ENCODE measurements at places on chromosomes 5 and 9. TPM values are rescaled to one million over a fixed set of nuclear protein-coding genes. Genes with fewer than 3 reads are reported as not detected.
A peak's percentile ranks its signal among the peaks of the same experiment; 100 is the strongest.

DNA sequence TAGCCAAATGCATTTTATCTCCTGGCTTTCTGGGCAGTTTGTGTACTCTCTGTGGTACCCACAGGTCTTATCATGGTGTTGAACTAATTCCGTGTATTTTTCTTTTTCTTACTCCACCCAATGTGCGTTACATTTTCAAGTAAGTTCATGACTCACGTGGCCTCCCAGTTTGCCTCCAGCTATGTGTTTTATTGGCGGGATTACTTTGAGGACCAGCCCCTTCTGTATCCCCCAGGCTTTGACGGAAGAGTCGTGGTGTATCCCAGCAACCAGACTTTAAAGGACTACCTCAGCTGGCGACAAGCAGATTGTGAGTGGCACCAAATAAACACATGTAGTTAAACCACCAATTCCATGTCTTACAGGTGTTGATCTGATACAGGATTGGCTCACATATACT, 3.2 kb downstream of the THG1L start:
- no peak for DNase-seq

GRCh38 chr5:113029614-113030013, 53.0 kb downstream of the DCP2 start:
- DNase-seq = no peak

Gene TPPP
- 3.4 TPM for total RNA-seq

Gene ZCCHC10
- 15.0 TPM for total RNA-seq

- no peak for DNase-seq
These were observed 283.9 kb downstream of the AOPEP start for GRCh38 chr9:95010431-95010838.

DNA sequence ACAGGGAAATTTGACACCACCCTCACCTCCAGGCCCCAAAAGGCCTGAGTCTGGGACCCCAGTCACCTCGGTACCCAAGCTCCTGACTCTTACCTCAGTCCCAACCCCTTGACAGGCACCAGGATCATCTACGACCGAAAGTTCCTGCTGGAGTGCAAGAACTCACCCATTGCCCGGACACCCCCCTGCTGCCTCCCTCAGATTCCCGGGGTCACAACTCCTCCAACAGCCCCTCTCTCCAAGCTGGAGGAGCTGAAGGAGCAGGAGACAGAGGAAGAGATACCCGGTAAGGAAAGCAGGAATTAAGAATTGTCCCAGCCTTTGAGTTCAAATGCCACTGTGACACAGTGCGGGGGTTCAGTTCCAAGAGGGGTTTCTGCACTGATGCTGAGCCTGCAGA, 1.3 kb downstream of the EIF4EBP3 start:
- DNase-seq = no peak

Gene CARTPT
- total RNA-seq = not detected

GRCh38 chr9:96510258-96510657, 60.3 kb downstream of the HABP4 start:
- DNase-seq = no peak

DNA sequence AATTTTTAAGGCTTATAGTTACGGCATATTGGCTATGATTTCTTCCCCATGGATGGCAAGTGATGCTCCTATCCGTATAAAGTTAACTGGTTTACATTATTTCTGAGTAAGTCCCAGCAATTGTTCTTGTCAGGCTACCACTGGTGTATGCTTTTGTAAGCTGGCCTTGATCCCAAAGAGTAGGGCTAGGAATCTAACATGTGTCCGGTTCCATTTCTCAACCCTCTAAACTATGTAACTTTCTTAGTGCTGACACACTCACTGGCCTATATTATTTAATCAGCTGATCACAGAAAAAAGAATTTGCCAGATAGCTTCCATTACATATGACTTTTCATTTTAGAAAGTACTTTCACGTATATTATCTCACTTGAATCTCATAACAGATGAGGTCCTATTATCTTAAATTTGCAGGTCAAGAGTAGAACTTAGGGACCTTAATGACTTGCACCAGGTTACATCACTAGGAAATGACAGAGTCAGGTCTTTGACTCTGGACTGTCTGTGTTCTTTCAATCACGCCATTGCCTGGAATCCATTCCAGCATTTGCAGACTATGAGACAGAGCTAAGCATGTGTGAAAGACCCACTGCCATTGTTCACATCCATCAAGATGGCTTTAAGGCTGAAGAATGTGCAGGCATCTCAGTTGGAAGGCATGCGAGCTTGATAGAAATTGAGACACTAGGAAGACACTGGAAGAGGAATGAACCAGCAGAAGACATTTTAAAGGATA, 362.9 kb downstream of the ARRDC3 start:
- DNase-seq = no peak

DNA sequence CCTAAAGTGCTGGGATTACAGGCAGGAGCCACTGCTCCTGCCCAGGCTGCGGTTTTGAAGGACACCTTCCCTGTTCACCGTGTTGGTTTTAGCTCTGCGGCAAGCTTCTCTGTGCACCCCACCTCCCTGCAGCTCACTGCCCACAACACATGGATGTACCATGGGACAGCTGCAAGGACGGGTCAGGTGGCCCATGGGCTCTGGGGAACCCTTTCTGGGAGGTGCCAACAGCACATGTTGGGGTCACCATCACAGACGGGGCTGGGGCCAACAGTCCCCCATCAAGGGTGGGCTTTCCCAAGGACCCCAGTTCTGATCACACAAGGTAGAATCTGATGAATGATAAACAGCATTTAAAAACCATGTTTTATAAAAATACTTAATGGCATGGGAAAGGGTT, 7.5 kb downstream of the EXD3 start:
- no peak for DNase-seq

Gene ZDHHC11
- total RNA-seq = 4.9 TPM

DNA sequence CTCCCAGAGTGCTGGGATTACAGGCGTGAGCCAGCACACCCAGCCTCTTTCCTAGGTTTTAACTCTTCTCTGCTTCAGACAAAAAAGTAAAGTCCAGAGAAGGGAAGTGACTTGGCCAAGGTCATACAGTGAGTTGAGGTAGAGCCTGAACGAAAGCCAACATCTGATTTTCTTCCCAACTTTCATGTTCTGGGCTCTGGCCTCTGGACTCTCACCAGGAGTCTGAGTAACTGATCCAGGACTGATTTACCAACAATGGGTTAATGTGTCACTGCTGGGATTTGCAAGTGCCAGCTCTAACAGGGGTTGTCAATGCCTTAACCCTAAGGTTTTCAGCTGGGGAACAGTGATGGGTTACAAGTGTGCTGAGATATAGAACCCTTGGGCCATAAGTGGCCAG, 32.2 kb upstream of the LARP1 start:
- no peak for DNase-seq

DNA sequence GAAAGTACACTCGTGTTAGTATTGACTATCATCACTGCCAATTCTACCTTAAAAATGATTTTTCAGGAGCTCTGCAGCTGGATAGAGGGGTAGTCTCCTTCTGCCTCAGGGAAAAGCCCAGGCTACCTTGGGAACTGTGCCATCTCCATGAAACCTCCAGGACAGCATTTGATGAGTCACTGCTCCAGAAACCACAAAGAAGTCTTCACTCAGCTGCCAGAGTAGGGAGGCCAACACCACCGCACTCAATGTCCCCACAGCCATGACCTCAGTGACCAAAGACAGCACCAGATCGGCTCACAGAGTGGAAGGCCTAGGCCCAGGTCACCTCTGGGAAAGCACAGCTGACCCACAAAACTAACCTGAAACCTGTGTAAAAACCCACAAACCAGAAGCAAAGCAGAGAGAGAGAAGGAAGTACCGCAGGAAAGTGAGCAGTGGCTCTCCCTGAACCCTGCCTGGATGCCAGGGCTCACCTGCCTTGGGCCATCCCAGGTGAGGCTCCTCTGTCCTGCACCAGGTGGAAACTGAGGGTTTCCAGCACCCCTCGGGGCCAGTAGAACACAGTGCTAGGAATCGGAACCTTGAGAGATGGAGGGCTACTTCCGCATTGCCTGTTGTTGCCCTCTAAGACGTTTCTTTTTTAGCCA, 30.0 kb downstream of the S1PR3 start:
- no peak for DNase-seq

DNA sequence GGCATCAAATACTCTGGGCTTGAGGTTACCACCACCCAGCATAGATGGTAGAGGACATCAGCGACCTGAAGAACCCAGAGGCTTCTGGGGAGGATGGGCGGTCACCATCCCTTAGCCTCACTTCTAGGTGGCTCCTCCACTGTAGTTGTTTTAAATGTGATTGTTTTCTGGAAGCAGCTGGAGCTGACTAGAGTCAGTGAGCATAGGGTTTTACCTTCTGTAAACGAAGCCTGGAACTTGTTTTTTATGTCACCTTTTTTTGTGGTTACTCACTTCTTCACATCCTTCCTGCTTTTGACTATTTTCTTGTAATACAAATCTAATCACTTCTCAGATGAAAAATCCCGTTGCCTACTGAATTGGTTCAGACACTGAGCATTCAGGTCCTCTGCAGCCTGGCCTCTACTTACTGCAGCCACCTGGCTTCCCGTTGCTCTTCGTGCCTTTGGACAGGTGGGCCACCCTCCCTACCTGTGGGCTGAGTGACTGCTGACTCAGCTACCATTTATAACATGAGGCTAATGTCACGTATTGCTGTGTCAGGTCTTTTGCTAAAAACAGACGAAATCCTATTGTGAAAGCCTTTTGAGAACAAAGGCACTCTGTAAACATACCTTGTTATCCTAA, 167.8 kb downstream of the MAN2A1 start:
- no peak for DNase-seq

GRCh38 chr9:25861421-25861820, 183.2 kb upstream of the TUSC1 start:
- no peak for DNase-seq

Gene KIF4B
- total RNA-seq = not detected

Gene SMC5
- total RNA-seq = 52.9 TPM

Gene OR1J2
- not detected for total RNA-seq

Gene CD72
- 5.5 TPM for total RNA-seq

DNA sequence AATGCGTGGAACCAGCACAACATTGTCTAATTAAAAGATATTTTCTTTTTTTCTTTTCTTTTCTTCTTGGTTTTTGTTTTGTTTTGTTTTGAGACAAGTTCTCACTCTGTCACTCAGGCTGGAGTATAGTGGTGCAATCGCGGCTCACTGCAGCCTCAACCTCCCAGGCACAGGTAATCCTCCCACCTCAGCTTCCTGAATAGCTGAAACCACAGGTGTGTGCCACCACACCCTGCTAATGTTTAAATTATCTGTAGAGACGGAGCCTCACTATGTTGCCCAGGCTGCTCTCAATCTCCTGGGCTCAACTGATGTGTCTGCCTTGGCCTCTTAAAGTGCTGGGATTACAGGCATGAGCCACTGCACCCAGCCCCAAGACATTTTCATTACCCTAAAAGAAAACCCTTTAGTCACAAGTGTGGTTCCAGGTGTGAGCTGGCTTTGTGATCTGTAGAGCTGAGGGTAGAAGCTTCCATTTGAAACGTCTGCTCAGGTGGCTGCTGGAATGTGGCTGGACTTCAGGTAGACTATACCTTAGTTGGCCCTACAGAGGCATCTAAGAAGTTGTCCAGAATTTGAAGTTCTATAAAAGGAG, 19.1 kb upstream of the NEK6 start:
- DNase-seq = peak; percentile 17

Gene TCF7
- total RNA-seq = 8.5 TPM

Gene SPEF2
- 14.4 TPM for total RNA-seq

DNA sequence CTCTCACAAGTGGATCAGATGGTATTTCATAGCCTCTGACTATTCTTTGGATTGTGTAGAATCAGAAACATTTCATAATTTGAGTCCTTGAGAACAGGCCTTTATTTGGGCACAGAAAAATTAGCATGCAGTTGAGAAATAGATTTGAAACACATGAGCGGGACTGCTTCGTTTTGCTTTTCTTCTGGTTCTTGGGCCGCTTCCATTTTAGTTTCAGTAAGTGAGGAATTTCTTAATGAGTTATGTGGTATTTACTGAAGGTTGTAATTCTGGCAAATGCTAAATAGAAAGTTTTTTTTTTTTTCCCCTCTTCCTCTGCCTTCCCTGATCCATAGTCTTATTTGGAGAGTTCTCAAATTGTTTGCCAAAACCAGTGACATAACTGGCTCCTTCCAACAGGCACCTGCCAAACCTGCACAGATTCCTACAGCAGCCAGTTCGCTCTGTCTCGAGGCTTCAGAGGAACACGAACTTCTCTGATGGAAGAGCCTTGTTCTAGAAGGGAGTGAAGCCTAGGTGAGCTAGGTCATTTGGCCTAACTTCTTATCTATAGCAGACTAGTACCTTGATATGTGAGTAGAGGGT, 71.2 kb upstream of the SLC28A3 start:
- no peak for DNase-seq

DNA sequence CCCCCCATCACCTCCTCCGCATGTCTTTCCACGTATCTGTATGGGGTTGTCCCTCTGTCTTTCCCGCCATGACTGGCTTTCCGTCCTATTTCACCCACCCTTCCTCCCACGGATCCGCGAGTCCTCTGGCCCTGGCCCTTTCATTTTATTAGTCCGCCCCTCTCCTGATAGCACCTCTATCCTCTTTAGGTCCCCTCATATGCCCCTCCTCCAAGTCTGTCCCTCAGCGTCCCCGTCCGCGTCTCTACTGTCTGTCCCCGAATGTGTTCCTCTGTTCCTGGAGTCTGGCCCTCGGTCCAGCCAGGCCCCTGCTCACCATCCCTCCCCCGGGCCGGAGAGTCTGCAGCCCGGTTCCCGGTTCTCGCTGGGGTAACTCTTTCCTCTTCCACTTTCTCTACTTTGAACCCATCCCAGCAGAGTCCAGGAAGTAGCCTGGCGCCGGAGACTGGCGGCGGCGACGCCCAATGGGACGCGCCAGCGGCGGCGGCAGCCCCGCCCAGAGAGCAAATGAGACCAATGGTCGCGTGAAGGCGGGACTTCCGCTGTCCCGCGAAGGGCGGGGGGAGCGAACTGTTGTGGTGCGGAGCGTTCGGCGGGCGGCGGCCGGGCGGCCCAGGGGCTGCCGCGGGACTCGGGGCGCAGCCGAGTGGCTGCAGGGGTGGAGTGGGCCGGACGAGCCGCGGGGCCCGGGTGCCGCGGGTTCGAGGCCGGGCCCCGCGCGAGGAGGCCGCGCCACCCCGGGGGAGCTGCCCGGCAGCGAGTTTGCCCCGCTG, at the start of gene SAP30L:
Gene SAP30L, plus strand, starts transcription at position 576 of the 773 bp plus-strand sequence. CDS start 608 bp downstream, outside the sequence.
- peak; percentile 97 for DNase-seq

GRCh38 chr5:103648086-103648485, 85.5 kb upstream of the NUDT12 start:
- DNase-seq = no peak

Gene CBY3
- total RNA-seq = not detected

Gene PRRT1B
- total RNA-seq = not detected

Gene UNC13B
- total RNA-seq = 36.2 TPM

Gene SLC25A2
- 1.4 TPM for total RNA-seq

DNA sequence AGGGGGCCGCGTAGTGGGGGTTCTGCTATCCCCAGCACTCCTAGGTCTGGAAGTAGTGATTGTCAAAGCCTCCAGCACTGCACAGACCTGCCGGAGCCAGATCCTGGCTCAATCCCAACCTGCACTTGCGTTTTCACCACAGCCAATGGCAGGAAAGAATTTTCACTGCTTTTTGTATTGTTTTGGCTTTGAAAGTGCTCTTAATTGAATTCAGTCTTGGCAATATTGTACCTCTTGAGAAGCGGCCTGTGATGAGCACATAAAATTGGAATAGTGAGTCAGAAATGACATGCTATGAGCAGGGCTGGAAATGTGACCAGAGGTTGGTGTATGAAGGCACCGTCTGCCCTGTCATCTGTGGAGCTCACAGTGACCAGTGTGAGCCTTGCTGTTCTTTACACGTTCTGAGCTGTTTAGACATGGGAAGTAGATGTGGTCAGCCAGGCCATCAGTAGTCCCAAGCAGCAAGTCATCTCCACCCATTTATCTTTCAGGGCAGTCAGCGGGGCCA, 41.5 kb downstream of the SECISBP2 start:
- peak; percentile 26 for DNase-seq

Gene PCDHA1
- total RNA-seq = not detected

Gene INSL4
- not detected for total RNA-seq

Gene PRUNE2
- 55.3 TPM for total RNA-seq
